ENCODE measurements at places on chromosomes 6 and 20.

- DNase-seq = no peak
Observed at GRCh38 chr6:169881976-169882375, 130.6 kb downstream of the ERMARD start.

- DNase-seq = no peak
Observed at GRCh38 chr6:98797217-98797994, 37.0 kb upstream of the POU3F2 start.

DNA sequence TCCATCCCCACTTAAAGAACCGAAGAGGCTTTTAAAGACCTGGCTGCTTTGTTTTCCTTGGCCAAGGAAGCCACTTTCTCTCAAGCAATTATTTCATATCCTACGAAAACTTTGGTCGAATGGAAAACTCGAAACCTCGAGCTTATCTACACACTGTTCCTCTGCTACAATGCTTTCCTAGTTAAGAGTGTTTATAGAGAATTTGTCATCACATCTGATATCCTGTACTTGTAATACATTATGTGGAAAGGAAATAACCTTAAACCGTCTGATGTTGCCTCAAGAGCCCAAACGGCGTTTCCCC, 28.1 kb downstream of the TFAP2B start:
- no peak for DNase-seq

GRCh38 chr20:53672484-53673129, 79.0 kb upstream of the ZNF217 start:
- DNase-seq = no peak

DNA sequence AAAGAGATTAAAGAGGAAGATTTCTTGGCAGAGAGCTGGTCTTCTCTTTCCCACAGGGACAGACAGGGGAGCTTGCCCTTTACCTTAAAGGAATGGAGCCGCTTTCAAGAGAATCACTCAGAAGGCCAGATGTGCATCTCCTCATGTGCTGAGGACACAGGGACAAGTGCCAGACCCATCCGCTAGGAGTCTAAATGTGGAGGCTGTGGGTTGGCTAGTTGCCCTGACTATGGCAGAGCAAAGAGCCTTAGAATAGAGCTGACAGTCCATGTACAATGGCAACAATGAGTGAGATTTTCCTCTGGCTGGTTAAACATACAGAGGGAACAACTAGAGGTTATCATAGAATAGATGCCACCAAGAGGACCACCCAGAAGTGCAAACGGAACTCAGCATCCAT, 7.3 kb upstream of the DOK5 start:
- no peak for DNase-seq

GRCh38 chr6:119497988-119498727, 148.6 kb upstream of the MAN1A1 start:
- DNase-seq = no peak
